ENCODE measurements at places on chromosomes 12 and 14. TPM values are rescaled to one million over a fixed set of nuclear protein-coding genes. Genes with fewer than 3 reads are reported as not detected.

WNT5B gene
- 33.5 TPM for total RNA-seq

GRCh38 chr14:92264195-92264594 lies 58.8 kb upstream of the SLC24A4 start:
- no peaks in the 10 kb centered on the region for H3K4me1 ChIP-seq
- H3K4me3 ChIP-seq = no peak overlapping the region
- H3K27me3 ChIP-seq = no peaks in the 10 kb centered on the region
- H3K36me3 ChIP-seq = no peaks in the 10 kb centered on the region
- DNase-seq = no peak
- no peak overlapping the region for H3K27ac ChIP-seq

- H3K27me3 ChIP-seq = no peaks in the 10 kb centered on the region
- no peak overlapping the region for H3K27ac ChIP-seq
- H3K36me3 ChIP-seq = no peaks in the 10 kb centered on the region
- no peak overlapping the region for H3K4me3 ChIP-seq
- DNase-seq = no peak
Measured at GRCh38 chr12:132287391-132288238, 41.8 kb downstream of the GALNT9 start.

DNA sequence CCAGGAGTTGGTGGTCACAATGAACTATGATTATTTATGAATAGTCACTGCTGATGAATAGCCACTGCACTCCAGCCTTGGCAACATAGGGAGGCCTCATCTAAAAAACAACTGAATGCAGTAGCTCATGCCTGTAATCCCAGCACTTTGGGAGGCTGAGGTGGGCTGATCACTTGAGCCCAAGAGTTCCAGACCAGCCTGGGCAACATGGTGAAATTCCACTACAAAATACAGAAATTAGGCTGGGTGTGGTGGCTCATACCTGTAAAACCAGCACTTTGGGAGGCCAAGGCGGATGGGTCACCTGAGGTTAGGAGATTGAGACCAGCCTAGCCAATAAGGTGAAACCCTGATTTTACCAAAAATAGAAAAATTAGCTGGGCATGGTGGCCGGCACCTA lies 13.5 kb upstream of the FAM177A1 start:
- H3K36me3 ChIP-seq = peaks cover 60% of the 10 kb centered on the region
- no peaks in the 10 kb centered on the region for H3K4me1 ChIP-seq
- no peaks in the 10 kb centered on the region for H3K27me3 ChIP-seq
- no peak for DNase-seq

DNA sequence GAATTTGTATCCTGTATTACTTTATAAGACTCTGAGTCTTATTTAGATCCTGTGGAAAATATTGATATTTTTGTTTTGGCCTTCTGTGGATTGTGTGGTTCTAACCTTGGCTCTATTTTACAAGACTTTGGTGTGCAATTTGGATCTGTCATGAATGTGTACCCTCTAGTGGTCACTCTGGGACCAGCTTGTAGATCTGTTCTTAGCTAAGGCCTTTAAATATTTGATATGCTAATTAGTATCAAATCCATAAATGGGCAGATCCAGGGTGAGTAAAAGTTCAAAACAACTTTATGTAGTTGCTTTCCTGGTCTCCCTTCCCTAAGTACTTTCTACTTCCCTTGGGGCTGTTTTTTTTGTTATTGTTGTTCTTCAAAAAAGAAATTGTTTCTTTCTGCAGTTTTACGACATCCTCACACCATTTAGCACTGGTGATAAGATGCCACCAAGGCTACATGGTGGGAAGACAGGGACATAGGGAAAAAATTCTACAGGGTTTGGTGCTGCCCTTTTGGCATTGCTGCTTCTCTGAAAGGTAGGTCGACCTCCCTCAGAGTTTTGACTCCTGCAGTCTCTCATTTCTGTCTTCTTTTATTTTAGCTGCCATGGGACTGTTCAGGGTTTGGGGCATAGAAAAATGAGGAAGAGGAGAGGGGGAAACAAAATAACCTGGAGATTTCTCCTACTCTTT lies 238.5 kb downstream of the GPHN start:
- no peaks in the 10 kb centered on the region for H3K36me3 ChIP-seq
- no peak overlapping the region for H3K4me3 ChIP-seq
- H3K27ac ChIP-seq = no peak overlapping the region
- DNase-seq = no peak
- no peaks in the 10 kb centered on the region for H3K27me3 ChIP-seq

DNA sequence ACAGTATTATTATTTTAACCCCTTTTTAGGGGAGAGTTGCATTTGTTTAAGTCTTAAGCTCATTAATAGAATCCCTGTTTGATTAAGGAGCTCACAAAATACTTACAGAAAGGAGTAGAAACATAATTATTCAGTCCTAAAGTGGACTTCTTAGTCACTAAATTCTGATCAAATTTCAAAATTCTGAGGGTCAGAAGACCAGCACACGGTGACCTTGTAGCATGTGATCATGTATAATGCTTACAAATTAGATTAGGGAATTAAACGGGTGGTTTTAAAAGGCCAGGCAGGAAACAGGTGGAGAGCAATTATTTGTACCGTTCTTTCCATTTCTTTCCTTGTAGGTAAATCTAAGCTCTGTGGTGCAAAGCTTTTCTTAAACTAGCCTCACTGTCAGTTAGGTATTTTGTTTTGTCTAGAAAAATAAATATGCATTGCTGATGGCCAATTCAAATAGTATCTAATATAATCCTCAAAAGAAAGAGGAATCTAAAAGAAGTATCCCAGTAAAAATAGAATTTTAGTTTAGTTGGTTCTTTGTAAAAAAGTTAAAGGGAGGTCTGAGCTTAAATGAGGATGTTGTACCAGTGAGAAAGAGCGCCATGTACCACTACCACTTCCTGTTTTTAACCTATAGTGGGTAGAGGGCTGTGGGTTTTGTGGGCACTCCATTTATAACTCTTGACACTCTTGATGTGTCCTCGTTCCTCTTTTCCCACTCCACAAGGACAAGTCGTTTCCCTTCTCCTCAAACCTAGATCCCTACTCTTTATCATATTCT lies 51.1 kb downstream of the SLC38A1 start:
- peaks cover 6% of the 10 kb centered on the region for H3K36me3 ChIP-seq
- peaks cover 53% of the 10 kb centered on the region for H3K4me1 ChIP-seq
- no peak overlapping the region for H3K4me3 ChIP-seq
- peak overlapping the region; percentile 72 for H3K27ac ChIP-seq
- no peaks in the 10 kb centered on the region for H3K27me3 ChIP-seq

Data from esophagus muscularis mucosa (tissue), 4 donors.